NCI-H748 treated with DMSO at 0.1 percent for 48 hours (cell line): ENCODE measurements at places on chromosomes 12 and 14.

GRCh38 chr12:105342464-105342863 is 12.0 kb downstream of the C12orf75 start:
- DNase-seq: peak; percentile 19

DNA sequence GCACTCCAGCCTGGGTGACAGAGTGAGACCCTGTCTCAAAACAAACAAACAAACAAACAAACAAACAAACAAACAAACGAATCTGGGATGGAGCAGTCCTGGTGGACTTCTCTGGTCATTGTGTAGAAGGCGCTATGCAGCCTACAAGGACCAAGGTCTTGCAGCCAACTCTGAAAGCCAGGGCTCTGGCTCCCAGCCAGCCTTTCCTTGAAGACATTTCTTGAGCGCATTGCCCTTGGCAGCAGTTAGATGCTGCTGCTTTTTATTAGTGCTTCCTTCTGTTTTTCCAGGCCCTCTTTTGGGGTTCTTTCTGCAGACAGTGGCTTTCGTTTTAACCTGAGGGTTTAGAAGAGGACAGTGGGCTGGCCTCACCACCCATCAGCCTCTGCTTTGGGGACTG is 20.2 kb downstream of the CCDC177 start:
- no peak for DNase-seq

- no peak for DNase-seq
These were observed 32.9 kb downstream of the ZFYVE21 start for GRCh38 chr14:103748534-103748857.

- DNase-seq: no peak
These were observed 22.6 kb downstream of the BCL11B start for GRCh38 chr14:99249389-99249788.

DNA sequence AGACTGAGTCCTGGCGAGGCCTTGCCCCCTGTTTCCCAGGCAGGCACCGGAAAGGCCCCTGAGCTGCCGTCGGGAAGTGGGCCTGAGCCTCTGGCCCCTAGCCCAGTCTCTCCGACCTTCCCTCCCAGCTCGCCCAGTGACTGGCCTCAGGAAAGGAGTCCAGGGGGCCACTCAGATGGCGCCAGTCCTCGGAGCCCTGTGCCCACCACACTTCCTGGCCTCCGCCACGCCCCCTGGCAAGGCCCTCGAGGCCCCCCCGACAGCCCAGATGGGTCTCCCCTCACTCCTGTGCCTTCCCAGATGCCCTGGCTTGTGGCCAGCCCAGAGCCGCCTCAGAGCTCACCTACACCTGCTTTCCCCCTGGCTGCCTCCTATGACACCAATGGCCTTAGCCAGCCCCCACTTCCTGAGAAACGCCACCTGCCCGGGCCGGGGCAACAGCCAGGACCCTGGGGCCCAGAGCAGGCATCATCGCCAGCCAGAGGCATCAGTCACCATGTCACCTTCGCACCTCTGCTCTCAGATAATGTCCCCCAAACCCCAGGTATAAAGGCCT is 10.9 kb downstream of the TNS2 start:
- no peak for DNase-seq

DNA sequence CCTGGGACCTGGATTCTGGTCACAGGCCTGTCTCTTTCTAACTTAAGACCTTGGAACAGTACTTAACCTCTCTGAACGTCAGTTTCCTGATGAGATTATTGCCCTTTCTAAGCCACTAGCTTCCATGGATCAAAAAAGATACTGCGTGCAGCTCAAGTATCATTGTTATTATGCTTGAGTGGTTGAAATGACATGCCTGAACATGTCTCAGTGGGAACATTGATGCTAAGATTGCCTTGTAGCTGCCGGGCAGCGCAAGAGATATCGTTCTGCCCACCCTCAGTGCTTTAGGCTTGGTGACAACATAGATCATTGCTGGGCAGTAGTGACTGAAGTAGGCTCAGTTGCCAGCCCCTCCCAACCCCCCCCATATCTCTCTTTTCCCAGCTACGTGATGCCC is 131.9 kb downstream of the SMOC1 start:
- DNase-seq: no peak

- DNase-seq: no peak
These were observed 155.2 kb upstream of the AVPR1A start for GRCh38 chr12:63305901-63306875.

DNA sequence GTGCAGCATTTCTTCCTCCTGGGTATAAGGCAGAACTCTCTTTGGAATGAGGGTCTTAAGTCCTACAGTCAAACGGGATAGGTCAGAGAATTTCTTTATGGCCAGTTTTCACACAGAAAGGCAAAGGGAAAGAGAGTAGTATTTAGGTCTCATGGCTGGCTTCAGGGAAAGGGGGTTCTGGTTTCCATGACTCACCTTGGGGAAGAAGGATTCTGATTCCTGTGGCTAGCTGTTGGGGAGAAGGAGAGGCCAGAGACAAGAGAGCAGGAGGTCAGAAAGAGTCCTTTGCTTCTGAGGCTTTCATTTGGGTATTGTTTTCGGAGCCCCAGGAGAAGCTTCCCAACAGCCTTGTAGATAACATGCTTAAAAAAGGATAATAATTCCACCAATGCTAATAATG is 332.5 kb downstream of the NPAS3 start:
- DNase-seq: no peak

DNA sequence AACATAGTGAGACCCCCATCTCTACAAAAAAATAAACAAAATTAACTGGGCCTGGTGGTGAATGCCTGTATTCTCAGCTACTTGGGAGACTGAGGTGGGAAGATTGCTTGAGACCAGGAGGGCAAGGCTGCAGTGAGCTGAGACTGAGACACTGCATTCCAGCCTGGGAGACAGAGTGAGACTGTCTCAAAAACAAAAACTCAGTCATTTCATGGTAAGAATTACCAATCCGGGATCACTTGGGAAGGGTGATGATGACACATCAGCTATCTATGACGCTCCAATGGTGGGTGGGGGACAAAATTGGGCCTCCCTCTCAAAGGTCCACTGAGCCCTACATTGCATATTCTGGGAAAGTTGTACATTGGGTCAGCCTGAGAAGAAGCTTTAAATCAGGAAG is 47.7 kb downstream of the SERPINA3 start:
- DNase-seq: no peak

GRCh38 chr12:28191051-28192048 is 1.1 kb downstream of the CCDC91 start:
- no peak for DNase-seq

- no peak for DNase-seq
These were observed 104.5 kb upstream of the AMIGO2 start for GRCh38 chr12:47184229-47184628.

DNA sequence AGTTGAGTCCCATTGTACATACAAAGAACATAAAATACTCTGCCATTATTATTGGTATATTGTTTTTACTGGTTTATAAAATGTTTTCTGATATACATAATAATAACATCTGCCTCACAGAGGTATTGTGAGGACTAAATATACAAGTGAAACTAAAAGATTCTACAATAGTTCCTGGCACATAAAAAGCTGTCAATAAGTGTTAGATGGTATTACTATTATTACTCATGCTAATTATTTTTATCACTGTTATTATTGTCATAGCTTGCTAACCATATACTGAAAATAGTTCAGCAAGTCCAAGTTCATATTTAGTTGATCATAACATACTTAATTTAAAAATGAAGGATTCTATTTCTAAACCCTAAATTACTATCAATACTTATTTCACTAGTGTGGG is 34.4 kb downstream of the BTG1 start:
- DNase-seq: no peak

GRCh38 chr12:95440401-95440800 is 33.6 kb upstream of the METAP2 start:
- DNase-seq: no peak

- DNase-seq: no peak
These were observed 77.3 kb downstream of the EMP1 start for GRCh38 chr12:13273850-13274249.

GRCh38 chr12:30026621-30027234 is 243.0 kb upstream of the TMTC1 start:
- no peak for DNase-seq

DNA sequence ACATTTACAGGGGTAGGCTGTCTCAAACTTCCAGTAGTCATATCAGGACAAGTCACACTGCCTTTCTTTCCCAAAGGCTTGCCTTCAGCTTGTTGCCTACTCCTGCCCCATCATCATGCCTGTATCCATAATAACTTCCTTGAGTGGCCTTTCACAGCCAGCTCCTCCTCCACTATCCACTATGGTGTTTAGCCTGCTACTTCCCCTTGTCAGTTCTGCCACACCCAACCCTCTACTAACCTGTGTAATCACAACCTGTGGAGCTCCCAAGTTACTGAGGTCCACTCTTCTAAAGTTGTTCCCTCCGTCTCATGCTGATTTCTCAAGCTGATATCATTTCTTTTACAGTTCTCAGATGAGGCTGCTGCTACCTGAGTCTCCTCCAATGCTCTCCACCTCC is 159.9 kb downstream of the BMP4 start:
- DNase-seq: no peak

- DNase-seq: no peak
These were observed 5.5 kb downstream of the NKX2-1 start for GRCh38 chr14:36514278-36515104.

DNA sequence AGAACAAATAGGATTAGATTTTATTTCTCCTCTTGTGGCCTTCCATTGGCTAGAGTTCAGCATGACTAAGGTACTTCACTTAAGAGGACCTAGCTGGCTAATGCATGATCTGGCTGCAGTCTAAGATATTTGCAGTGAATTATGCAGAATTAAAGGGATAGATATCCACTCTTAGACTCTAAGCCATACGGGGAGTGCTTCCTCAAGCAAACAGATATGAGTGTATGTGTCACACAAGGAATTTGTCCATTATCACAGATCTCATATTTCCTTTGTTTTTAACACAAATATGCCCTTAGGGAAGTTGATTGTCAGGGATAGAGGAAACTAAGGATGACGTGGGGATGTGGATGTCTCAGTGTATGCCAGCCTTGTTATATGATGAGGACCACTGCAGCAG is 88.1 kb upstream of the DHRS4 start:
- DNase-seq: no peak

DNA sequence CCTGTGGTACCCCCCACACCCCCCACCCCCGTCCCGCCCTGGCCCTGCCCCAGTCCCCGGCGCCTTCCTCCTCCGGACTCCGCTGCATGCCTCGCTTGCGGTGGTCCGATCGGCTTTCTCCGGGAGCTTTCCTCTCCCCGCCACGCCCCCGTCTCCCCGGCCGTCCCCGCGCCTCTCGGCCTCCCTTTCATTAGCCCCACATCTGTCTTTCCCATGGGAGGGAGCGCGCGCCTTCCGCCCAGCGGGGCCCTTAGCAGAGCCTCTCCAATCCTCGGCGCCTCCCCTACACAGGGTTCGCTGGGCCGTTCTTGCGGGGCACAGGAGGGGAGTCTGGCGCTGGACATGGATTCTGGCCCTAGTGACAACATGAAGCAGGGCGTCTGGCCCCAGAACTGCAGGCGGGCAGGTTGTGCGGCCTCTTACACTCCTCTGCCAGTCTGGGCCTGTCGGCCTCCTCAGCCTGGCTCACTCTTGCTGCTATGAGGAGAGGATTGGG is 1.5 kb upstream of the EFS start:
- no peak for DNase-seq

DNA sequence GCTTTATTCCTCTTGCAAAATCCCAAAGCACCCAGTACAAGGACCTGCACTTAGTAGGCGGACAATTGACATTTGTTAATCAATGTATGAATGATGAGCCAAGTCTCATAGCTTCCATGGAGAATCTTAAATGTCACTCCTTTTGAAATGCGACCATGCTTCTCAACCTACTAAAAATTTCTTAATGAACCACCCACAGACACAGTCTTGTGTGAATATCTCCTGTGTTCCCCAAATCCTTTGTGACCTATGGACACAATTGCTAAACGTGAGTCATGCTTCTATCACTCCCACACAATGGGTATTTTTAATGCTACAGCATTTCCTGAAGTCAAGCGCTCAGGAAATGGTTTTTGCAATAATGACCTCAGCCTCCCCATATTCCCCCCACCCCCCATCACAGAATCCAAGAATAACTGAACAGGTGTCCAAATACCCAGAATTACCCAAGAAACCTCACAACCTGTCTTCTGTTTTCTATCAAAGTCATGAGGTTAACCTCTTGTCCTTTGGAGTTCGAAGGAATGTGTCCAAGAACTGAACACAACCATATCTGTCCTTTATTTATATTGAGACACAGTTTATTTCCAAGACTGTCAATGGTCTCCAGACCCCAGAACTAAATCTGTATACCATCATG is 163.6 kb upstream of the PLEKHG7 start:
- no peak for DNase-seq

GRCh38 chr14:34776611-34777010 is 62.2 kb upstream of the CFL2 start:
- no peak for DNase-seq

- DNase-seq: no peak
These were observed 824 bp downstream of the DDX55 start for GRCh38 chr12:123602651-123603195.

- no peak for DNase-seq
These were observed 49.4 kb upstream of the RIN3 start for GRCh38 chr14:92464156-92464555.

GRCh38 chr14:61362072-61362750 is 40.8 kb downstream of the PRKCH start:
- no peak for DNase-seq

DNA sequence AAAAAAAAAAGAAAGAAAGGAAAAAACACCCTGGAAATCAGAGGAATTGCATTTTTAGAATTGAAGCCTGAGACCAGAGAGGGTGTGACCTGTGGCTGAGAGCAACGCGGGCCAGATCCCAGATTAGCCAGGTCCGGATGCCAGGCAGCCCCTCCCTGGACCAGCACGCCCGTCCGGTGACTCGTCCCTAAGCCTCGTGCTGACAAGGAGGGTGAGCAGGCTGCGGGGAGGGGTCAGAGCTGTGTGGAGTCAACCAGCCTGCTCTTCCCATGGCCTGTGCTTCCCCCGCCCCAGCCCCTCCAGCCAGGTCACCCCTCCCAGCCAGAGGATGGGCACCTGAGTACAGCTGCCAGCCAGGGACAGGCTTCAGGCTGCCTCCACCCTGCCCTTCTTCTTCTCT is 4.2 kb upstream of the KLC1 start:
- no peak for DNase-seq

DNA sequence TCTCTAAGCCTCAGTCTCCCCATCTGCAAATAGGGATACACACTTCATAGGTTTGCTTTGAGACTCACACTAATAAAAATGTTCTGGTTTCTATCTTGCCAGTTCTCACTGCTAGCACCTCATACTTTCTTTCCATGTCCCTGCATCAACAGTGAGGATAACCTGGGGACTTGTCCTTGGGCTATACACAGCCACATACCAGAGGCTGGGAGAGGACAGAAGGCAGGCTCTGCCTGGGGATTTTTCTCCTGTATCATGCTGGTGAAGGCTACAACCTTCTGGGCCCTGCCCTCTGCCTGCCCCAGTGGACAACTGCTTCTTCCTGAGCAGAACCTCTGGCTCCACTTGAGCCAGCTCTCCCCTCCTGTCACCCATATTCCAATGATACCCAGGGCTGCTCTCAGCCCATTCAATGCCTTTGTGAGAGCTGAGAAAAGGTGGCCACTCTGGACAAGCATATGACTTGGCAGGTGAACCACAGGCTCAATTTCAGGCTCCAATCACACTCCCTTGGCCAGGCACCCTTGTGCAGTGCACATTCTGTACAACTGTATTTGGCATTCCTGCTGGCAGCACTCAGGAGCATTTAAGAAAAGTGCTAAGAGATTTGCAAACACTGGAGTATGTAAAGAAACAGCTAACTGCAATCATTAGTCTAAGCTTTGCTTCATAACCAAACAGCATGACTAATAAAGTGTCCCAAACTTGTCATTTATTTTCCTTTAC is 135.8 kb upstream of the VRK1 start:
- DNase-seq: no peak

- DNase-seq: no peak
These were observed 368.7 kb downstream of the NELL2 start for GRCh38 chr12:44507461-44507860.

GRCh38 chr14:64060199-64060545 is 207.4 kb downstream of the SYNE2 start:
- no peak for DNase-seq
